ENCODE measurements at places on chromosomes 11 and 22.

- peak; percentile 73 for DNase-seq
Observed at GRCh38 chr11:60919320-60919719, 4.9 kb upstream of the TMEM132A start.

- DNase-seq, result no peak
Observed at GRCh38 chr11:70292863-70293262, 22.4 kb downstream of the PPFIA1 start.

- DNase-seq, result no peak
Observed at GRCh38 chr11:44149651-44150050, 54.2 kb downstream of the EXT2 start.

GRCh38 chr11:12393691-12394090 lies 16.3 kb downstream of the PARVA start:
- no peak for DNase-seq

DNA sequence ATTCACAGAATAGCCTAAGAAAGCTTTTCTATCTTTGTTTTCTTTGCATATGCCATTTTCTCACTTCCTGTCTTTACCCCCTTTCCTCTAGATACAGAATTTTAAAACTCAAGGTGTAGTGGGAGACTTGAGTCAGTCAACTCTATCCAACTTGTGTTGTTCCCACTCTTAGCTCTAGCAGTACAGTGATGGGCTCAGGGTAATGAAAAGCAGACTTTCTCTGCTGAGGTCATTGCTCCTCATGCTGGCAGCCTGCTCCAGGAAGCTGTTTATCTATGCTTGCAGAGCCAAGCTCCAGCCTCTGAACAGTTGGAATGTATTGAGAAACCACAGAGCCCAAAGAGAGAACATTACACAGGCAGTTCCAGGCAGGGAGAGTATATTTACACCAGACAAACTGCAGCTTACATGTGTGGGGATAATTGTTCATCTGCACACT lies 68.1 kb downstream of the CSTPP1 start:
- peak; percentile 57 for DNase-seq

DNA sequence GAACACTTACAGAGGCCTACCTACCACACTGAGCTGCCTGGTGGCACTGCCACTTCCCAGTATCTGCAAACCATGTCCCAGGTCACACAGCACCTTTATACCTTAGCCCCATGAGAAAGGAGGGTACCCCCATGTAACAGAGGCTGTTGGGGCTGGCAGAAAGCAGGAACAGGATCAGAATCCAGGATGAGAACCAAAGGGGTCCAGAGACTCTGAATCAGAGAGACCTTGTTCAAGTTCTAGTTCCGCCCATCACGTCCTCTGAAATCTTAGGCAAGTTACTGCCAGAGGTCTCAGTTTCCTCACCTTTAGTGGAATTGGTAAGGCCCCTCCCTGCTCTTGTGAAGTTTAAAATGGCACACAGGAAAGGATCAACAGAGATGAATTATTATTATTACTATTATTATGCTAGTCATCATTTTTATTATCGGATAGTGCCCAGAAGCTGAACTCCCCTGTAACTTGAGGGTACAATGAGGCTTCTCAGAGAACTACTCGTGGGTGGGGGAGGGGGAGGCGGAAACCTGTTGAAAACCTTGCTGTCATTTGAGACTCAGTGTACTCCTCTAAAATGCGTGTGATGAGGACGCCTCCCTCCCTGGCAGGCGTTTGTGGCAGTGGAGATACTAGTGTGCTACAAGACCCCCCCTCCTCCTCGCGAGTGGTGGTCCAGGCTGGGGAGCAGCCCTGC lies 9.3 kb downstream of the SELENOM start:
- no peak for DNase-seq

DNA sequence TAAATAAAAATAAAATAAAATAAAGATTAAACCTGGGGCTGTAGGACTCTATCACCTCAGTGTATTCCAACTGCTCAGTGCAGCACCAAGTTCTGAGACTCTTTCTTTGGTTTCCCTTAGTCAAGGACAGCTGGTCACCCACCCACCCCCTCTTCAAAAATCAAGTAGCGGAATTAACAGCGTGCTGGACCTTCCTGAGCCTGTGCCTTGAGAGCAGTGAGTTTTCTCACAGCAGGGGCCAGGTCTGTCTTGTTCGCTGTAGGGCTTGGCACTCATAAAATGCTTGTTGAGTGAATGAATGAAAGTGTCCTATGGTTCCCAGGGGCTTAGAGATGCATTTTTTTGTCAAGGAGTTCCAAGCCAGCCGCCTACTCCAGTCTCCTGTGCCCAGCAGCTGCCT lies 2.9 kb upstream of the ALX4 start:
- no peak for DNase-seq

- peak; percentile 81 for DNase-seq
Observed at GRCh38 chr22:26579331-26579886, 10.5 kb downstream of the TPST2 start.

DNA sequence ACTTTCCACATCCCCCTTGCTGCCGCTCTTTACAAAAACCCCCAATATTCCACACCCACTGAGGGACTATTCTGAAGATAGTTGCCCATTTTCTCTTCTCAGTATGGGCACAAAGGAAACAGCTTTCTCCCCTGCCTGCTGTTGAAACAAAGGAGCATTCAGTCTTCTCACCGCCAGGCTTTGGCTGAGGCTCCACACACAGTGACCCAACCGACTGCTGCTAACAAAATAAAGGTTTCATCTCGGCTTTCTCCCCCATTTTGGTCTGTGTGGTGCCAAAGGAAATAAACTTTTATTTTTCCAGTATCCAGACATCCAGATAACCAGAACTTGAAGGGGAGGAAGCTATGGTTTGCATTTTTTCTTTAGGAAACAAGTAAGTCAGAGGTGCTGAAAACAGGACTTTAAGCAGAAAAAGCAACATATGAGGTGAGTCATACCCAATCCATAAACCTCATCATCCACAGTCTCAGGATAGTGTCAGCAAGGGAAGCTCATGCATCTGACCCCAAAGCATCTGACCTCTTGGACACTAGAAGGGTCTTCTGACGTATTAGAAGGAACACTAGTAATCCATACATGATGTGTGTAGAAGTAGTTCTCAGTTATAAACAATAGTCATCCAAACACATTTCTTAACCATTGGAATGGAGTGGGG lies 6.4 kb downstream of the CLMP start:
- DNase-seq, result no peak

DNA sequence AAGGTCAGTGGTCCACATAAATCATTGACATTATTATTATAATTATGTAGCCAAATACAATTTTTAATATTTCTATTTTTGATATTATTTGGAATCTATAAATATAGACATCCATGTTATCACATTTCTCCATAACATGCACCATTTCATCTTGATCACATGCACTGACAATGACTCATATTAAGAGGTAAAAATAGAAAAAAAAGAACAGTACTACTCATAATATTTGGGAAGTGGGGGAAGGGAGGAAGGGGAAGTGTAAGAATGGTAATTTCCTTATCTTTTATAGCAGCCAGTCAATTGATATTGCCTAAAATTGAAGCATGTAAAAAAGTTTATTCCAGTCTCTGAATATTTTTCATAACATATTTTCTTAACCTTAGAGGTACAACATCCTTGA lies 72.3 kb downstream of the ADM start:
- DNase-seq, result peak; percentile 84

DNA sequence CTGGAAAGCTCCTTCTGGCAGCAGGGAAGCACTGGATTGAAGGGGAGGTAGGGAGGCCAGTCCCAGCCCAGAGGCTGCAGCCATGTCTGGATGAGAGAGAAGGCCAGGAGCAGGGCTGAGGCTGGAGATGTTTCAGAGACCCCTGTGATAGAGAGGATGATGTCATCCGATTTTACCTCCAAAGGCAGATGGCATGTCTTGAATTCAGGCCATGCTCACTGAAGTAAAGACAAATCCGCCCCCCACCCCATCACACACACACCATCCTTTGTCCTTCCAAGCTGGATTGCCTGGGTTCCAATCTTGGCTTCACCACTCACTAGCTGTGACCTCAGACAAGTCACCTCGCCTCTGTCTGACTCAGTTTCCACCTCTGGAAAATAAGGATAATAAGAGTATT lies 47.2 kb downstream of the TP53I11 start:
- DNase-seq, result no peak

DNA sequence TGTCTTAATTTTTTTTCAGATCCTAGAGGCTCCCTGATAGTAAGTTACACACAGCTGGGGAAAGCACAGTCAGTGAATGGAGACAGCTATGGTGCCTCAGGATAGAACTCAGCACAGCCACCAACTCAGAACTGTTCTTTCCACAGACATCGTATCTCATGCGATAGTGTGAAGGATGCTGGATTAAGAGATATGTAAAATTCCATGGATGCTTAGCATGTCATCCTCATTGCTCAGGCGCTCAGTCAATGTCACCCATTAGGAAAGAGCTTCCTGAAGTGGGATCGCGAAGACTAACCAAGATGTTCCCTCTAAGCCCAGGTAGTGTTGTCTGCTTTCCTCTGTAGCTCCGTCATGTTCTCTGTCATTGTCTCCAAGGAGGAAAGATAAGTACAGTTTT lies 1000.4 kb downstream of the OPCML start:
- no peak for DNase-seq

GRCh38 chr11:108865406-108865805 lies 200.5 kb downstream of the DDX10 start:
- no peak for DNase-seq

DNA sequence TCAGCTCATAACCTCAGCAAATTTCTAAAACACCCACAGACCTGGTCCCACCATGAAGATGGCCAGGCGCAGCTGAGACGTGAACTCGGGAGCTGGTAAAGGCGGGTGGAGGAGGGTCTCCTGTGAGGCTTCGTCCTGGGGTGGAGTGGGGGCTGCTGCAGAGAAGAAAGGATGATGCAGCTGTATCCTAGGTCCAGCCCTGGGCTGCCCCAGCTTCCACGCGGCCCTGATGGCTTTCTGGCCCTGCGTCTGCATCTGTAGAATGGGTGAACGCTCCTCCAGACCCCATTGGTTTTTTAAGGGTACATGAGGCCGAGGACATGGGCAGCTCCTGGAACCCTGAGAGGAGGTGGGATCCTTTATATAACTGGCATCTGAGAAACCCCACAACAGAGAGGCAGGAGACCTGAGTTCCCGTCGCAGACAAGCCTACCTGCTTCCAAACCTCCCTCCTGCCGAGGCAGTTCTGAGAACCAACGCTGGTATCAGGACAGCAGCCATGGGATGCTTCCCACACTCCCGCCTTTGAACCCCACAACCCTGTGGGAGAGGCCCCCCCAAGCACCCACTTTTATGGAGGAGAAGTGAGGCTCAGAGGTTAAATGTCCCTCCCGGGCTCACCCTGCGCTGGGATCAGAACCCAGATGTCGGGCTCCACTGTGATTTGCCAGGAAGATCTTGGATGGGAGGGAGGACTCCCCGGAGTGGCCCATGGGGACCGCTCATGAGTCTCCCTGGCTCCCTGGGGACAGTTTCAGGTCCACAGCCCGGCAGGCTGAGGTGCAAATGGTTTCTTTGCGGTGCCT lies 55.2 kb upstream of the FGF3 start:
- no peak for DNase-seq

- DNase-seq, result no peak
Observed at GRCh38 chr11:44759743-44760476, 33.1 kb downstream of the TSPAN18 start.

GRCh38 chr22:28203286-28203685 lies 284.2 kb upstream of the PITPNB start:
- DNase-seq, result no peak

- peak; percentile 68 for DNase-seq
Observed at GRCh38 chr11:9601037-9601875, 27.8 kb downstream of the WEE1 start.

GRCh38 chr11:115676206-115676605 lies 172.0 kb upstream of the CADM1 start:
- DNase-seq, result no peak

DNA sequence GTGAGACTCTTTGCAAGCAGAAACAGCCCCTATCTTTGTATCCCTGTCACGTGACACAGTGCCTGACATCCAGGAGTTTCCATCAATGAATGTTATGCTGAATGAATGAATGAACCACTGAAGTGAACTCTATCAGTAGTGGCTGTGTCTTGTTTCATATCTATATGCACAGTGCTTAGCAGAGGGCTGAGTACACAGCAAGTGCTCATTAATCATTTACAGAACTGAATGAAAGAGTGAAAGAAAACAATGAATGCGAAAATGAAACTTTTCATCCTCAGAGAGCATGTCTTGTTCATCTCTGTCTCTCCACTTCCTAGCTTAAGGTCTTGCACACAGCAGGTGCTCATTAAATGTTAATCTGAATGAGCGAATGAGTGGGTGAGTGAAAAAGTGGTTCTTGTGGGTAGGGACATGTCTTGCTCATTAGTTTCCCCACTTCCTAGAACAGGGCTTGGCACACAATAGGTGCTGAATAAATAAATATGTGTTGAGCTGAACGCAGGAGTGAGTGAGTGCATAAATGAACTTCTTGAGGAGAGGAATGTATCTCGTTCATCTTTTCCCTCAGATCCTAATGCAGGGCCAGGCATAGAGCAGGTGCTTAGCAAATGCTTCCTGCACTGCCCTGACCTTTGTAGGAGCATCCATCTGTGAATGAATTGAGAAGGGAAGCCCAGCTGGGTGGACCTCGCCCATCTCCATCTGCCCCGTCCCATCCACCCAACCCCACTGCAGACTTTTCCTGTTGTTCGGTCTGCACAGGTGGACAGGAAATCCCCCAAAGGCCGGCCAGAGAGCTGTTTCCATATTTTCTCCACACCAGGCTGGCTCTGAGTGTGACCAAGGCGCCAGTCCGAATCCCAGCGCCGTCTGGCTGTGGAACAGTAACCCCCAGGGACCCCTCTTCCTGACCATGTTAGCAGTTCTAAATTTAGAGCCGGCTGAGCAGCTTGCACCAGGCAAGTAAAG lies 113.4 kb upstream of the CRYBB3 start:
- no peak for DNase-seq

- DNase-seq, result no peak
Observed at GRCh38 chr22:48398181-48398905, 1429.3 kb downstream of the BRD1 start.

GRCh38 chr22:43331069-43331451 lies 12.1 kb downstream of the SCUBE1 start:
- DNase-seq, result no peak

DNA sequence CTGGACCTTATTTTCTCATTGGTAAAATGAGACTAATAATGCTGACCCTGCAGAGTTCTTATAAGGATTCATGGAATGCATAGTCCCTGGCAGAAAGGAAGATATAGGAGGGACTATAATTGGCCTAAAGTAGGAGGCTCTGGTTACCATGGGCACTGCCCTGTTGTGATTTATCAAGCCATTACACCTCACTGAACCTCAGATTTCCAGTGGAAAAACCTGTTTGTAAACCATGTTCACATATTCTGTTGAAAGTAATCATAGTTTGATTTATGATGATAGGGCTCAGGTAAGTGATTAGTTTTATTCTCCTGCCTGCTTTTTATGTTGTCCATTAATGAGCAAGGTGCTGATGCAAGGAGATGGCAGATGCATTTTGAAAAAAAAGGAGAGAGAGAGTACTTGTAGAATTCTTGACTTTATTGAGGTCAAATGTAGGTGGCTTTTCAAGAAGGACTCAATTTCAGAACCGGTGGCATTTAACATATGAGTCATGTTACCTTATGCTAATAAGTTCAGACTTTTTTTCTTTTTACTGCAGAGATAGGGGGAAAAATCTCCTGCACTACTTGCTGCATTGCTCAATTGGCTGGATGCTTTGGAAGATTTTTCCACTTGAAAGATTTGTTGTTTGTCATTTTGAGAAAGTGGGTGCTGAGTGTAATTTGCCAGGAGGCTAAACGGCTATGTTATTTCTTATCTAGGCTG lies 14.6 kb downstream of the NF2 start:
- peak; percentile 20 for DNase-seq

- peak; percentile 77 for DNase-seq
Observed at GRCh38 chr11:30956751-30957150, 370.6 kb upstream of the MPPED2 start.

GRCh38 chr11:30128269-30128932 lies 102.4 kb upstream of the FSHB start:
- peak; percentile 33 for DNase-seq

GRCh38 chr11:71285111-71285510 lies 32.7 kb upstream of the SHANK2 start:
- DNase-seq, result no peak
